H9 (cell line): ENCODE measurements at places on chromosomes 6 and 20.

- no peak for DNase-seq
These were observed 49.8 kb downstream of the KCTD20 start for GRCh38 chr6:36492621-36493020.

DNA sequence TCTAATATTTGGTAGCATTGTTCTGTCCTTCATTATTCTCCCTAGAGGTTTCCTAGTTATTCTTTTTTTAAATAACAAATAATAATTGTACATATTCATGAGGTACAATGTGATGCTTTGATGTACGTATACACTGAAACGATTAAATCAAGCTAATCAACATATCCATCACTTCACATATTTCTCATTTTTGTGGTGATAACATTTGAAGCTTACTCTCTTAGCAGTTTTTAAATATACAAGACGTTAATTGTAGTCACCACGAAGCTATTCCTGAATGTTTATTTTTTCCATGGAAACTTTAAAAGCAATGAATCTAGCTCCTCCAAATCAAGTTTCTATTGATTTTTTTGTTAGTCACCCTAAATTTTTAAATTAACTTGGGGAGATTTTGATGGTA, 116.5 kb upstream of the PRND start:
- DNase-seq: no peak

GRCh38 chr6:38364127-38364526, 275.6 kb downstream of the BTBD9 start:
- DNase-seq: no peak

GRCh38 chr6:160362556-160362955, 14.4 kb downstream of the SLC22A3 start:
- no peak for DNase-seq
